ENCODE measurements at places on chromosomes 13 and 19.

DNA sequence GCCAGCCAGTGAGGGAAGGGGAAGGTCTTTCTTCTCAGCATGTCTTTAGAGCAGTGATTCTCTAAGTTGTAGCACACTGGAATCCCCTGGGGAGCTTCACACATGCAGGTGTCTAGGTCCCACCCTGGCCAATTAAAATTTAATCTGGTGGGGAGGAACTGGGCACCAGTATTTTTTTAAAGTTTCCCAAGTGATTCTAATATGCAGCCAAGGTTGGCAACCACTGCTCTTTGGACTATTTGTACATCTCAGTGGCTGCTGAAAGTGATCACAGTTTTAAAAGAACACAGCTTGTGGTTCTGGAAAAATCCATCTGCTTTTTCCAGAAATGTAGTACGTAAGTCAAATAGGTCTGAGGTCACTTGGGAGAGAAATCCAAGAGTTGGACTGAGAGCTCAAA, 10.7 kb upstream of the KATNAL1 start:
- no peak for DNase-seq

GRCh38 chr19:55503502-55504251, 15.4 kb downstream of the SSC5D start:
- DNase-seq = peak; percentile 94

DNA sequence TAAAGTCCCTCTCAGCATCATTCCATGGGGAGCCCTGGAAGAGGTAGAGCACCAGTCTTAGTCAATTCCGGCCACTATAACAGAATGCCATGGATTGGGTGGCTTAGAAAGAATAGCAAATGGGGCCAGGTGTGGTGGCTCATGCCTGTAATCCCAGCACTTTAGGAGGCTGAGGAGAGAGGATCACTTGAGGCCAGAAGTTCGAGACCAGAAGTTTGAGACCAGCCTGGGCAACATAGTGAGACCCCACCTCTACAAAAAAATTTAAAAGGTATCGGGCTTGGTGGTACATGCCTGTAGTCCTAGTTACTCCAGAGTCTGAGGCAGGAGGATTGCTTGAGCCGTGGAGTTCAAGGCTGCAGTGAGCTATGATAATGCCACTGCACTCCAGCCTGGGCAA, 25.0 kb upstream of the SIN3B start:
- no peak for DNase-seq

GRCh38 chr13:20165417-20166257, 4.8 kb upstream of the GJA3 start:
- no peak for DNase-seq

GRCh38 chr19:36149673-36150406, 2.4 kb downstream of the COX7A1 start:
- no peak for DNase-seq

GRCh38 chr13:100245104-100245503, 156.2 kb downstream of the PCCA start:
- DNase-seq = no peak

- no peak for DNase-seq
These were observed 536.5 kb upstream of the SPRY2 start for GRCh38 chr13:80877209-80877943.

GRCh38 chr13:97549201-97549600, 115.2 kb downstream of the RAP2A start:
- DNase-seq = no peak

DNA sequence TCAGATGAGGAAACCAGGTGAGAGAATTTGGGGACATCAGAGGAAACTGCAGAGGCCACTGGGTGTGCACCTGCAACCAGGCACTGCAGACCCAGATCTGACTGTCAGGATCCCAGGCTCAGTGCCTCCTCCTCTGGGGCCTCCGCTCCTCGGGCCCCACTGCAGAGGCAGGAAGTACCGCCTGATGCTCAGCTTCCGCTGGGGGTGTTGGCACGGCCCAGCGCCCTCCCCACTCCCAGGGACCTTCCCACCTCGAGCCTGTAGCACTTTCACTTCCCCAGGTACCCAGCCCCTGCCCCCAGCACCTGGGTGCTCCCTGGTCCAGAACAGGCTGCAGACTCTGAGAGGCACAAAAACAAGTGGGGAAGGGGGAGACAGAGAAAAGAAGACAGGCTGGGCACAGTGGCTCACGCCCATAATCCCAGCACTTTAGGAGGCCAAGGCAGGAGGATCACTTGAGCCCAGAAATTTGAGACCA, 1.4 kb upstream of the CD37 start:
- peak; percentile 70 for DNase-seq

- peak; percentile 50 for DNase-seq
These were observed at the start of gene IL12RB1 for GRCh38 chr19:18086590-18087138. TSS of gene IL12RB1 (minus strand) at chr19:18086934. CDS start at chr19:18086823, 111 bp downstream.

GRCh38 chr19:48121909-48122371, 11.3 kb upstream of the PLA2G4C start:
- no peak for DNase-seq

- DNase-seq = no peak
These were observed 12.5 kb downstream of the ZNF714 start for GRCh38 chr19:21094347-21095025.

- DNase-seq = no peak
These were observed 5.2 kb downstream of the SHISA2 start for GRCh38 chr13:26046639-26047038.

DNA sequence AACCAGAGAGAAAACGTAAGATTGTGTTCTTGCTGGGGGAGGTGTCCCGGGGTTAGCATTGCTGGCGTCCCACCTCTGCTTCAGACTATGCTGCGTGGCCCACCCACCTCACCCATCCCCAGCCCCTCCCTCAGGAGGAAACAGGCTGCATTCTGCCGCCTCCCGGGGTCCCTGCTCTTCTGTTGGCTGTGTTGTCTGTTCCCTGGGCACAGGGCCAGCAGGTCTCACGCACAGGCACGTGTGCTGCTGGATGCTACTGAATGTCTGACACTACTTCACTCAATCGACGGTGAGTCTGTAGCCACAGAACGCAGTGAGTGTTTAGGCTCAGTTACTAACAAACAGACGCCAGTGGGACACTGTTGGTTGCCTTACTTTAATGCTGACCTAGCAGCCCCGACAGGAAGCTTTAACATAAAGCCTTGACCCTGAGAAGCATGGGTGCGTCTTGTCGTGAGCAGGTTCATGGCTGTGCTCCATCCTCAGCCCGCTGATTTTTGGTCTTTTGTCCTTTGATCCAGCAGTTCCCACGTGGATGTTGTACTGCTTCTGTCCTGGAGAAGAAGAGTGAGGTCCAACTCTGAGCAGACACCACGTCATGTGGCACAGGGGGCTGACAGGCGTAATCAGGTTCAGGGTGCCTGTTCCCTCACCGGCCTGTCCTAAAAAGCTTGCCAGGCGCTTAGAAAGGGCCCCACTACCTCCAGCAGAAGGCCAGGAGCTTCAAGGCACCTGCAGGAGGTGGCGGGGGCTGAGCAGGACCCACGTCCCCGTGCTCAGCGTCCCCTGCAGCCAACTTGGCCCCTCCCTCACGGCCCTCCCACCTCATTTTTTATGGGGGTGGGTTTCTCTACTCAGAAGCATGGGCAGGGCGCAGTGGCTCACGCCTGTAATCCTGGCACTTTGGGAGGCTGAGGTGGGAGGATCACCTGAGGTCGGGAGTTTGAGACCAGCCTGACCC, 26.0 kb downstream of the NAXD start:
- no peak for DNase-seq

DNA sequence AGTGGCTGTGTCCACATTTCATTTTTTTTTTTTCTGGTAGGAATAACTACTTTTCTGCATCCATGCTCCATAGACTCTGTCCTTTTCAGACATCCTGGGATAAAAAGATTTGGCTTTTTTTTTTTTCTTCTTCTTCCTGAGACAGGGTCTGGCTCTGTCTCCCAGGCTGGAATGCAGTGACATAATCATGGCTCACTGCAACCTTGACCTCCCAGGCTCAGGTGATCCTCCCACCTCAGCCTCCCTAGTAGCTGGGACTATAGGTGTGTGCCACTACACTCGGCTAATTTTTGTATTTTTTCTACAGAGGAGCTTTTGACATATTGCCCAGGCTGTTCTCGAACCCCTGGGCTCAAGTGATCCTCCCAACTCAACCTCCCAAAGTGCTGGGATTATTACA, 4.1 kb upstream of the ICAM3 start:
- no peak for DNase-seq

DNA sequence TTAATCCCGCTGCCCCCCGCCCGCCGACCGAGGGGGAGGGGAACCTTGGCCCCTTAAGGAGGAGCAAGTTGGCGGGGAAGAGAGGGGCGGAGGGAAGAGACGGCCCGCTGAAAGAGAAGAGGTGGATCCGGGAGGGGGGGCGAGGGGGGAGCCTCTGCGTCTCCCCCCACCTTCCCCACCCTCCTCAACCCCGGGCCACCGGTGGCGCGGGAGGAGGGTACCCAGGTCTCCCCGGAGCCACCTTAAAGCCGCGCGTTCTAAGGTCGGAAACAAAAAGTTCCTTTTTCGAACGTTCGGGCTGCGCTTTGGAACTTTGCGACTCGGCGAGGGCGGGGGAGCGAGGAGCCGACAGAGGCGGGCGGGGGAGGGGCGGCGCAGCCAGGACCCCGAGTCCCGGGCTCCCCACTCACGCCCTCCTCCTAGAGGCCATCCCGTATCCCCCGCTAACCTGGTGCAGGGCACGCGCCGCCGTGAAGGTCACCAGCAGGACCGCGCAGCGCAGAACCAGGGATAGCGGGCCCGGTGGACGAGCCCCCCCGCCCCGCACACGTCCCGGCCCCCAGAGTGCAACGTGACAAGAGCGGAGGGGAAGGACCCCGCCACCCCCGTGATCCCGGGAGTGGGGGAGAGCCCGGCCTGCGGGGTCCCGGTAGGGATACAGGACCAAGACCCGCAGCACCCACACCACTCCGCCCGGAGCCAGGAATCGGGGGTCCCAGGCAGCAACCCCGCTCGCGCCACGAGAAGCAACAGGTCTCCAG, 659 bp downstream of the ERF start:
- DNase-seq = peak; percentile 79

DNA sequence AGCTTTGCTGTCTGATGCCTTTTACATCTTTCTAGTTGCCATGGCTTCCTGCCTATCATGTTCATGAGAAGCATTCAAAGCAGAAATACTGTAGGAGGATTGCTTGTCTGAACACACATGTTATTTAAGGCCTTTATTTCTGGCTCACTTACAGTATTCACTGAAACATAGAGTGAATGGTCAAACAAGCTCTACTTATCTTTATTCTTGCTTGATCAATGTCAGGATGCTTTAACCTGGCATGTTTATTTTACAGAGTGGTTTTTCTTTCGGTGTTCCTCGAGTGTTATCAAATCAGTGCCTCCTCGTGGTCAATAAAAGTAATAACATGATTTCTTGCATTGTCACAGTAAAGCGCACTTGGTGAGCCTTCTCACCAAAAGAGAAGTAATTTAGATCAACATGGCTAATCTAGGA, 73.5 kb upstream of the PCDH17 start:
- DNase-seq = no peak

DNA sequence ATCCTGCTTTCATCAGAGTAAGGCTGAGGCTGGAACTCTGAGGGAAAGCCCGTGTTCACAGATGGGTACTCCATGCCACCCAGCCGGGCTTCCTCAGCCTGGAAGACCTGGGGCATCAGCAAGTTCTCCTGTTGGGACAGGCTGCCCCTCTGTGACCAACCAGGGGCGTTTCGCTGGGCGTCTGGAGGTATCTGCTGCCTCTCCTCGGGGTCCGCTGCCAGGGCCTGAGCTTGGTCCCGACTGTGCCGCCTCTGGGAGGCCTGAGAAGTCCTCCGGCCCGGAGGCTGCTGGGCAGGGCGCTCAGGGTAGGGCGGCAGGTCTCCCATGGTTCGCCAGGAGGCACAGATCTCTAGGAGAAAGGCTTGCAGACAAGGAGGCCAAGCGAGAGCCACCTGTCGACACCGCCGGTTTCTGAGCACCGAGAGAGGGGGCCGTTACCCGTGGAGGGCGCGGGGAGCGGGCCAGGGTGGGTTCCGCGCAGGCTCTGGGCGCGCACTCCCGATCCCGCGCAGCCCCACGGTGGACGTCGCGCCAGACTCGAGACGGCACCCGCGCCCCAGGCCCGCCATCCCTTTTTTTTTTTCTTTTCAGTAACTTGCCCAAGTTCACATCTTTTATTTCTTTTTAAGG, at the start of gene RSPH6A:
Gene RSPH6A, minus strand, starts transcription at position 458 of the 630 bp plus-strand sequence. Its CDS starts 132 bp downstream, at position 326.
- DNase-seq = no peak

DNA sequence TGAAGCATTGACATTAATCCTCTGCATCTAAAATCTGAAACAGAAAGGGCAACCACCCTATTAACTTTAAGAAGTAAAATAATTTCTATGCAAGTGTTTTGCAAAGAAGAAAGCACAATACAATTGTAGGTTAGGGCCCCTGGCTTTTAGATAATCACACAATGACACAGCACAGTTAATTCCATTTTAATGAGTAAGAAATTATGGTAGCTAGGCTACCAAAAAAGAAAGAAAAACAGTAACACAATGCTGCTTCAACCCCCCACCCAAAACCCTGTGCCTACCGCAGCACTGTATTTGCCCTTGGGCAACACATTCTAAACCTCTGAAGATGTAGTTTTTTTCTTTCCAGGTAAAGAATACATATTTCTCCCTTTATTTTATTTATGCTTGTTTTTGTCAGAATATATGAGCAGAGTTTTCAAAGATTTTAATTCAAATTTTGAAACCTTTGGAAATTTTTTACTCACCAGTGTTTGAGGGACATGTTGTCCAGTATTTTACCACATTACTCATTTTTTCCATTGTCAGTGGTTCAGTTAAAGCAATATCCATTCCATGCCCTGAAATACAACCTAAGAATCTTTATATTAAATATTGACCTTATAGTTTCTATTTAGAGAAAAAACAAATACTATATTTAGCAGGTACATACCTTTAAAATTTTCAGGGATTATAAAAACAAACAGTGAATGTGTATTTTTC, 21.1 kb downstream of the SOHLH2 start:
- no peak for DNase-seq

- no peak for DNase-seq
These were observed 5.7 kb upstream of the THSD1 start for GRCh38 chr13:52411629-52412028.

DNA sequence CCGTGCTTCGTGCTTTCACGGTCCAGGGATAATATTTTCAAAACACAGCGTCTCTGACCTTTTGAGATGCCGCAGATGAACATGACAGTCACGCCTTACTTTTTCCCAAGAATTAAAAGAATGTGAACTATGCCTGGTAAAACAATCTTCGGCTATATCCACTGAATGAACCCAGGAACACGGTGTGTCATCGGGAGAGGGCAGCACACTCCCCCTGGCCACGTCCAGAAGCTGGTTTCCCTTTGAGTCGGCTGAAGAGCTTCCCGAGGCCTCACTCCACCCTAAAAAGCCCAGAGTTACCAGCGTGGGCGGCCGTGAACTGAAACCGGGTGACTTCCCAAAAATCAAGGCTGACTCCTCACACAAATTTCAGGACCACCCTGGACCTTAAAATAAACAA, 22.9 kb upstream of the SHISA2 start:
- DNase-seq = no peak

DNA sequence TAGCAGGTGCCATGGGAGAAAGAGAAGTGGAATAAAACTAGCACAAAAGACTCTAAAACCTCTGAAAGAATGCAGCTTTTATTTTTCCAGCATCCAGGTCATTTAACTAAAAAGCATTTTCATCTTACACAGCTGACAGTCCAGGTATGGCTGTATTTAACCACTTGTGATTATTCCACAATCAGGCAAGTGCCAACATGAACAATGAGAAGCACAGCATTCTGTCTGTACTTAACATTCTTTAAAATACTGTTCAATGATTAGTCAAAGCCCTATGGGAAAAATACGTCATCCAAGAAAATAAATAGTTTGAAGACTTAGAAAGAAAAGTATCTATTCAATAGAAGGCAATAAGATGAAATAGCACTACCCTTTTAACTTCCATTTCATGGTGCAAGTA, 246.9 kb downstream of the LIG4 start:
- no peak for DNase-seq

Measured in activated CD8-positive, alpha-beta memory T cell treated with anti-CD3 and anti-CD28 coated beads, Interleukin-2, amount 50 U/mL, for 4 hours (primary cell).